ENCODE measurements at places on chromosomes 2 and 18.
A peak's percentile ranks its signal among the peaks of the same experiment; 100 is the strongest.

GRCh38 chr18:7177116-7177744, 53.7 kb upstream of the LRRC30 start:
- peak; percentile 26 for DNase-seq

- no peak for DNase-seq
Measured at GRCh38 chr2:48873666-48874065, 118.1 kb upstream of the LHCGR start.

DNA sequence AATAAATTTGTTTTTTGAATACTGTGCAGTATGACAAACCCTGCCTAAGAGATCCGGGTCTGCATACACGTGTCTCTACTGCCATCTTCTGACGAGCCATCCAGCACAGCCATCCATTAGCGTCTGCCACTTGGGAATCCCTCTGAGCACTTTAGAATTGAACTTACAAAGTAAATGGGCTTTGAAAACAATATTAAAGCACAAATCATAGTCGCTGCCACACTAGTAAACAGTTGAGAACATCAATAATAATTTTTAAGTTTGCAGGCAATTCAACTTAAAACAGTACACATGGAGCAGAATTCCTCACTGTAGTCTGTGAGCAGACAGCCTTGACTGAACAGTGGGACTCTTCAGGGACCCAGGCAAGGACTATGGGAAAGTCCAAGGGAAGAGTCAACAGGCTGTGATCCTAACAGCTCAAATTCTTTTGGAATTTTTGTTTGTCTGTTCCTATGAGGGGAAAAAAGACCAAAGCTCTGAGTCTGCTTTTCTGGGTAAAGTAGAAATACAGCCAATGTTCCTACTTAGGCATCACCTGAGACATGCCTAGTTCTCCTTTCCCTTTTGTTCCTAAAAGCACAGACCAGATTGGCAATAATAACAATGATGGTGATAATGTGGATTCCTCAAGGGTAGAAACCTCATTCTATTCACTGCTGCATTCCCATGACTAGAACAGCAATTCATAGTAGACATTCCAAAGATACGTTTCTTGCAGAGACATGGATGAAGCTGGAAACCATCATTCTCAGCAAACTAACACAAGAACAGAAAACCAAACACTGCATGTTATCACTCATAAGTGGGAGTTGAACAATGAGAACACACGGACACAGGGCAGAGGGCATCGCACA, 92.9 kb downstream of the MREG start:
- peak; percentile 34 for DNase-seq

DNA sequence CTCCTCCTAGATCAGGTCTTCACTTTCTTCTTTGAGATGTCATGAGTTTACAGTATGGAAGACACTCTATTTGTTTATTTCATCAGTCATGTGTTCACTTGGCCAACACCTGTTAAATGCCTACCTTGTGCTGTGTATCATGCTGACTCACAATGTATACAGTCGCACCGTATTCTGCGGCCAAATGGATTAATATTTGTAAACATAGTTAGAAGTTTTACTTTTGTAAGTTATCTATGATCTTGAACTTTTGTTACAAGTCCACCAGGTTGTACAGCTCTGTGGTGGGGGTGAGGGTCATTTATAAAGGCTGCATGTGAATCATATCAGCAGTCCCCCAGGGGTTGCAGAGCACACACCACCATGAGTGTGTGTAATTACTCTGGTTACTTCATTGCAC, 408.7 kb upstream of the NRP2 start:
- DNase-seq, result no peak

DNA sequence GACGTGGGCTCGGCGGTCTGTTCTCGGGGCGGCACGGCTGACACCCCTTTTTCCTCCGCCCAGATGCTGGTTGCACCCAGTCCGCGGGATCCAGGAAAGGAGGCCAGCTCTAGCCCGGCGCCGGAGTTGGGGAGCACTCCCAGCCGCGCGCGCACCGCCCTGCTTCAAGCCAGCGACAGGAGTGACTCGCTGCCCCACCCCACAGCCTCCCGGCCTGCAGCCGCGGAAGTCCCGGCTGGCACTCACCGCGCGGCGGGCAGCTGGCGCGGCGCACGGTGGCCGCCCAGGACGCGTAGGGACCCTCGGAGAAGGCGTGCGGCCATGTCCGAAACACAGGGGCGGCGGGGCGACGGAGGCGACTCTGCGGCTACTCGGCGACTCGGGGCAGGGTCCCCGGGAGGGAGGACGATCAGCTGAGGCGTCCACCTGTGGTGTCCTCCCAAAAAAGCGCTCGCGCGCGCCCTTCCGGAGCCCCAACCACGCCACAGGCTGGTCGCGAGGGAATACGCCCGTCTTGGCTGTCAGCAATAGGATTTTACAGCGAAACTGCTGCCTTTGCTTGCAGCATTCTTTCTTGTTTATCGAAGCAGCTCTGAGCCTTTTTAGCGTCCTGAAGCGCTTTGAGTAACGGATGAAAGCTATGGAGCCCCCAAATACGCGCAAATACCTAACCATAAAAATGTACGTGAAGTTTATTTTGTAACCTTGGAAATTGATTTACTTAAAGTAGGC, at the start of gene ACADL:
Gene ACADL (minus strand): TSS at position 507 of the 732 bp plus-strand sequence. CDS start 184 bp downstream, at position 323.
- DNase-seq, result no peak

- no peak for DNase-seq
Measured at GRCh38 chr2:96665083-96665569, 22.6 kb downstream of the FER1L5 start.

- no peak for DNase-seq
Measured at GRCh38 chr2:216652566-216652965, 19.3 kb downstream of the IGFBP2 start.

GRCh38 chr2:138572318-138572717, 70.7 kb downstream of the SPOPL start:
- no peak for DNase-seq

DNA sequence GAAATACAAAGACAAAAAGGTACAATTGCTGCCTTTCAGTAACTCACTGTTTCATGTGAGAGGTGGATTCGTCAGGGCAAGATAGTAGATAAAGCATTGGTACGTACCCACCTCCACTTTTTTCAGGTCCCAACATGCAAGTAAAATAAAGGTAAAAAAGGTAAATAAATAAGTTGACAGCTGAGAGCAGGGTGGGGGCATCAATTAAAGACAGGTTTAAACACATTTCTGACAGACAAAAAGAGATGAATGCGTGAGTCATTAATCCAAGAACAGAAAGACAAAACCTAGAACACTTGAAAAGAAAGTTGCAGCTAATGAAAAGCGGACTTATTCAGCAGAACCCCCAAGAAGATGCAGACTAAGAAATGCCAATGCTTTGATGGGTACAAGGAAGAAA, 979.6 kb upstream of the CDH2 start:
- DNase-seq, result no peak

DNA sequence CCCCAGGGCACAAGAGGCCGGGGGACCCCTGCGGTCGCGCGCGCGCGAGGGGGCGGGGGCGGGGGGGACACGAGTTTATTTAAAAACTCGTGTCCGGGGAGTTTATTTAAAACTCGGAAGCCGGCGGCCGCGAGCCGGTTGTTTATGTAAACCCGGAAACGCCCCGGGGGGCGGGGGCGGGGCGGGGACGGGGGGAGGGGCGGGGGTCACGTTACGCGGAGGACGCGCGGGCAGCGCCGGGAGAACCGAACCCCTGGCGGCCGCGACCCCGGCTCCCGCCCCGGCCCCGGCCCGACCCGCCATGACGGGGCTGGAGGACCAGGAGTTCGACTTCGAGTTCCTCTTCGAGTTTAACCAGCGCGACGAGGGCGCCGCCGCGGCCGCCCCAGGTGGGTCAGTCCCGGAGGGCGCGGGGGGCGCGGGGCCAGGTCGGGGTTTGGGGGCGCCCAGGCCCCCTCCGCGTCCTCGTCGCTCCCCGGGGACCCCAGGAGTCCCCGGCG, 4.4 kb downstream of the NFATC1 start:
- no peak for DNase-seq

- no peak for DNase-seq
Measured at GRCh38 chr2:165791421-165792103, 2.5 kb downstream of the GALNT3 start.

DNA sequence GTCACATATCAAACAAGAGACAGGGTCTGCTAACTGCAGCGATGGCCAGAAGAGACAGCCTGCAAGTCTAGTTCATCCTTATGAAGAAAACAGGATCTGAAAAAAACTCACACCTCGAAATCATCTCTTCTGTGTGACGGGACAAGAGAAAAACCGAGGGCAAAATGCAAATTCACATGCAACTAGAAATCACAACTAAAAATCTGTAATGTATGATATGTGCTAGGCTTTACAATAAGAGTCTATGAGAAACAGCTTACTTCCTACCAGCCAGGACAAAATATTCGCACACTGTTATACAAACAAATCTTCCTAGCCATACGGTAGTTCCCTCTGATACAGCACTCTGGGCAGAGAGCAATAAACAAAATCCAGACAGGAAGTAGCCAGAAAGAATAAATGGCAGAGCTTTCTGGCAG, 48.8 kb downstream of the ANKRD44 start:
- no peak for DNase-seq

GRCh38 chr2:68251855-68252399, 405 bp downstream of the PPP3R1 start:
- DNase-seq, result no peak

DNA sequence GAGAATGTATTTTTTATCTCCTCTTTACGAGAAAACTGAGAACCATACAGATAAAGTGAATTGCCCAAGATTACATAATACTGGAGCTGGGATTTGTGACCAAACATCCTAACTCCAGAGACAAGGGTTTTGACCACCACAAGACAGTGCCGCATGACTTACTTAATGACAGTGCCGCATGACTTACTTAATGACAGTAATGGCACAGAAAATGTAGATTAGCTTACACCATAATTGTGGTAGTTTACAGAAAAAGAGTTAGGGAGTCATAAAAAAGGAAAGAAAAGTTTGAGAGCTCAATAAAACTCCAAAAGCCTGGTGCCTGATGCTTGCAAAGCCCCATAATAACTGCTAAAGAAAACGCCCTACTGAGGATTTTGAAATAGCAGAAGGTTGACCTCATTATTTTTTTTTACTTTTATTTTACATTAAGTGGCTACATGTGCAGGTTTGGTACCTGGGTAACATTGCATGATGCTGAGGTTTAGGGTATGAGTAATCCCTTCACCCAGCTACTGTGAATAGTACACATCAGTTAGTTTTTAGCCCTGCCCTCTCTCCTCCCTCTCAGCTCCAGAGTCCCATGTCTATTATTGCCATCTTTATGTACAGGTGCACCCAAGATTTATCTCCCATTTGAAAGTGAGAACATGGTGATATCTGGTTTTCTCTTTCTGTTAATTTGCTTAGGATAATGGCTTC, 310.0 kb upstream of the UBE2E3 start:
- DNase-seq, result no peak

GRCh38 chr2:147649286-147649685, 195.5 kb upstream of the ACVR2A start:
- DNase-seq, result no peak

DNA sequence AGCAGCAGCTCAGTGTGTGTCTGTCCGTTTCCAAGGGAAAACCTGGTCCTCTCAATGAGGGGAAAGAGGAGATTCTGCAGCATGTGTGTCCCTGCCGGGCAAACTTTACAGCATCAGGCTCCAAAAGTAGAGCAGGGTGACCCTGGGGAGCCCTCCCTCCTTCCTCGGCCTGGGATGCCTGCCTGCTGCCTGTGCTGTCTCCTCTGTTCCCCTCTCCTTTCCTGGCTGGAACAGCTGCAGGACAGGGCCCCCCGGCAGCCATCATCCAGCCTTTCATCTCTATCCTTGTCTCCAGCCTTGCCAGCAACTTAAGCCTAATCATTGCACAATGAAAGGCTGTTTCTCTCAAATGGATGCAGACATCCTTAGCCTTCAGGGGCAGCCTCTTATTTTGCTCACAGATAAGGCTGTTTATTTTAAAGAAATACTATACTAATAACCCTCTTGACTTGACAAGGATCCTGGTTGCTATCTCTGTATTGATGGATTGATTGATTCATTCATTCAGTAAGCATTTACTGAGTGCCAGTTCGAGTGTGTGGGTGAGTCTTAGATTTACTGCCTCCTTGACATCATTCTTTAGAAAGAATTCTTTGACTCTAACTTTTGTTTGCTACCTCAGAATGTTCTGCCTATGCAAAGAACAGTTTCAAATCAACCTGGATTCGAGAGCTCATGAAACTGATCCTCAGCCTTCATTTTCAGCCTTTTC, 40.6 kb upstream of the EDAR start:
- no peak for DNase-seq

GRCh38 chr2:211132046-211132445, 575.6 kb downstream of the CPS1 start:
- DNase-seq, result no peak
